ENCODE measurements at places on chromosomes 16 and 17.

GRCh38 chr17:17527534-17527933 is 31.3 kb upstream of the RASD1 start:
- DNase-seq: no peak

- DNase-seq: no peak
These were observed 5.4 kb upstream of the PSMC5 start for GRCh38 chr17:63821804-63822203.

GRCh38 chr17:57735230-57735629 is 9.9 kb downstream of the CCDC182 start:
- no peak for DNase-seq

- DNase-seq: no peak
These were observed 8.6 kb downstream of the ABCA3 start for GRCh38 chr16:2331931-2332267.

GRCh38 chr17:73431401-73432205 is 119.8 kb upstream of the CDC42EP4 start:
- DNase-seq: no peak

GRCh38 chr16:8530752-8531384 is 59.4 kb downstream of the TMEM114 start:
- no peak for DNase-seq

Data from activated effector memory CD4-positive, alpha-beta T cell treated with anti-CD3 and anti-CD28 coated beads, Interleukin-2, amount 50 U/mL, for 16 hours (primary cell).